ENCODE measurements at places on chromosomes 7 and 10.
A peak's percentile ranks its signal among the peaks of the same experiment; 100 is the strongest.

DNA sequence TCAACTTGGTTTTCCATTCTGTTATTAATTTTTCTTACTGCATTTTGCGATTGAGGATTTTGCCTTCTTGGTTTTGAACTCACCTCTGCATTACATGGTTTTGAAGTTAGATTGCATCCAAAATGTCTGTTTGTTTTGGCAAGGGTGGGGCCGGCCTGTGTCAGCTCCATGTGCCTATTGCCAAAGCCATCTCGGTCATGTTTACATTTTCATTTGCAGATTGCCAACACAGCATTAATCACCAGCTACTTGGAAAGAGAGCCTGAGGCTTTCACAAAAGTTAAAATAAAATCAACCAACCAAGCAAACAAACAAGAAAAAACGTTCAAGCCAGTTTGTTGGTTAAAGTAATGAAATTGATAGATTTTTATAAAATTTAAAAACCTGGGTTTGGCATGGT lies 695.8 kb downstream of the TYW1 start:
- no peak for DNase-seq

- DNase-seq: peak; percentile 43
Measured at GRCh38 chr10:72765051-72765745, 73.3 kb downstream of the MCU start.

GRCh38 chr10:68665841-68666240 lies 55.2 kb upstream of the CCAR1 start:
- peak; percentile 77 for DNase-seq

DNA sequence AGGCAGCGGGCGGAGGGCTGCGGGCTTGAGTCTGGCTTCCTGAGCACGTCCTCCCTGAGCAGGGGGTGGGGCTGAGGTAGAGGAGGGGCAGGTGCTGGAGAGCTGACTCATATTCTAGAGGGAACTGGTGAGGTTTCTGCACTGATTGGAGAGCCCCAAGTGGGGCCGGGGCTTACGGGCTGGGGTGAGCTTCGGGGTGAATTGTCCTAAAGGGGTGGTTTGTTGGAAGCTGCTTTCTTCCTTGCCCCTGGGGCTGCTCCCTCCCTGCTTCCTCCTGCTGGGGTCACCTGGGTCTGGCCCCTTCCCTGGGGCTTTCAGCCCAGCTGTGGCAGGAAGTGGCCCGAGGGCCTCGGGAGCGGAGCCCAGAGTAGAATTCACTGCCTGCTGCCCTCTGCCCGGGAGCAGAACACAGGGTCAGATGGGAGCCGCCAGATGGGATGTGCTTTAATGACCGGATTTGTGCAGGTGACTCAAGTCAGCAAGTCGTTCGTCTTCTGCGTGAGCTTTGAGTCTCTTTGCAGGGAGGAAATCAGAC lies 48.6 kb downstream of the FAM20C start:
- no peak for DNase-seq

DNA sequence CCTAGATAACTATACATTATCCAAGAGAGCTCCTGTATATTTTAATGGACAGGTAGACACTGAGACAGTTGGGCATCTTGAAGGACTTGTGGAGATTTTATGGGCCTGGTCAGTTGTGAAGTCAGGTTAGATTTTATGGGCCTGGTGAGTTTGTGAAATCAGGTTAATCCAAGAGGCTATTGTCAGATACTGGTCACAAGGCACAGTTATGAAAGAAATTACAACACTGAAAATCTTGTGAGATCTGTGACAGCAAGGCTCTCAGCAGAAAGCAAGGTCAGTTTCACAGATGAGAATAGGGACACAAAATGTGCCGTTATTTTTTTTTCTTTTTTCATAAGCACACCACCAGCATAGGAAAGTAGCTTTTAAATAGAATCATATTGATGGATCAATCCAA lies 167.6 kb downstream of the VTI1A start:
- DNase-seq: no peak
